ENCODE measurements at places on chromosomes 12 and 14. TPM values are rescaled to one million over a fixed set of nuclear protein-coding genes. Genes with fewer than 3 reads are reported as not detected.

DNA sequence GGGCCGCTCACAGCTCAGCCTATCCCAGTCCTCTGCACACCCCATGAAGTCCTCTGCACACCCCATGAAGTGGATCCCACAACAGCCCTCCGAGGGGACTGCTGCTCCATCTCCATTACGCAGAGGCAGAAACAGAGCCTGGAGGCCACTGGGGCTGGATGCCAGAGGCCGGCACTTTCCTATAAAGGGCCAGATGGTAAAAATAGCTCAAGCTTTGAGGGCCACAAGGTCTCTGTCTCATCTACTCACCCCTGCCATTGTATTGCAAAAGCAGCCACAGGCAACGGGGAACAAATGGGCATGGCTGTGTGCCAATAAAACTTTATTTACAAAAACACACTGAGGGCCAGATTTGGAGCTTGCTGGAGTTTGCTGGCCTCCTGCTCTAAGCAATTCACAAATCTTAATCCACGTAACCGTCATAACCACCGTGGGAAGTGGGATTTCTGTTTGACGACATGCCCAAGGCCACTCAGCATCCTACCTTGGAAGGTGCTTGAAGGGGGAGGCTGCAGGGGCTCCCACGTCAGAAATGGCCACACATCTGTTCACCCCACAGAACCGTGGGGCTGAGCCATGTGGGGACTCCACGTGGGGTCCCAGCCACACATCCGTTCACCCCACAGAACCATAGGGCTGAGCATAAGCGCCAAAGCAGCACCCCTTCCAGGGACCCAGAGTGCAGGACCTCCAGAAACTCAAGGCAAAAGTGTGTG, 92.0 kb downstream of the NCOR2 start:
- H3K27me3 ChIP-seq, result no peaks in the 10 kb centered on the region
- H3K4me1 ChIP-seq, result no peaks in the 10 kb centered on the region
- H3K4me3 ChIP-seq, result no peak overlapping the region
- no peak overlapping the region for H3K27ac ChIP-seq
- H3K36me3 ChIP-seq, result no peaks in the 10 kb centered on the region

TNS2 gene
- total RNA-seq, result 98.1 TPM

- H3K36me3 ChIP-seq, result no peaks in the 10 kb centered on the region
- no peaks in the 10 kb centered on the region for H3K4me1 ChIP-seq
- no peak overlapping the region for H3K27ac ChIP-seq
- H3K4me3 ChIP-seq, result no peak overlapping the region
Measured at GRCh38 chr14:100816286-100816949, 9.5 kb upstream of the MEG3 start.

MYO1H gene
- not detected for total RNA-seq

DNA sequence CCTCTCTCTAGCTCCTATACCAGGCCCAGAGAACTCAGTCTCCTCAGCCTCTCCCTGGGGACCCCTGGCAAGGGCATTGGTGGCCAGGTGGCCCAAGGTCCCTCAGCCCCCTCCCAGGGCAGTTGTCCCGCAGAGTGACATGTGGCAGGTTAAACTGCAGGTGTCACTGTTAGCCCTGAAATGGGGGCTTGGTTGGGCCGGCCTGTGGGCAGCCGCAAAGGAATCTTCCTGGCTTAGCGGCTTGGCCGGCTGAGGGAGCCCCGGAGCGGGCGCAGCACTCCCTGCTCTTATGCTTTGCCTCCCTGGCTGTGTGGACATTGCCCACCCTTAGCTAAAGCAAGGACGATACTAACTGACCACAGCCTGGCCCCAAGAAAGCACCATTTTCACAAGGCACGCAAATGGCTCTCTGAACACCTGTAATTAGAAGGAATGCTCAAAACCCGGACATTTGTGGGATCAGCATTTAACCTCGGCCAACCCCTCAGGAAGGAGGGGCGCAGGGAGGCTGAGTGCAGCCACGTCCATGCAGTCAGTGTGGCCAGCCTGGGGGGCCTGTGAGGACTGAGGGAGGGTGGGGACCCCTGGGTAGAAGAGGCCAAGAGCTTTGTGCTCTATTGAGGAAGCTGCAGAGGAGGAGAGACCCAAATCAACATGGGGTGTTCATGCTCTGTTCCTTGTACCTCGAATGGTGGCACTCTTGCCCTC, 82.2 kb downstream of the PAPOLA start:
- H3K27ac ChIP-seq, result no peak overlapping the region
- H3K4me3 ChIP-seq, result no peak overlapping the region
- H3K4me1 ChIP-seq, result no peaks in the 10 kb centered on the region
- no peaks in the 10 kb centered on the region for H3K36me3 ChIP-seq

RAN gene
- total RNA-seq, result 233 TPM

ADGRD1 gene
- total RNA-seq, result 13.5 TPM

DNA sequence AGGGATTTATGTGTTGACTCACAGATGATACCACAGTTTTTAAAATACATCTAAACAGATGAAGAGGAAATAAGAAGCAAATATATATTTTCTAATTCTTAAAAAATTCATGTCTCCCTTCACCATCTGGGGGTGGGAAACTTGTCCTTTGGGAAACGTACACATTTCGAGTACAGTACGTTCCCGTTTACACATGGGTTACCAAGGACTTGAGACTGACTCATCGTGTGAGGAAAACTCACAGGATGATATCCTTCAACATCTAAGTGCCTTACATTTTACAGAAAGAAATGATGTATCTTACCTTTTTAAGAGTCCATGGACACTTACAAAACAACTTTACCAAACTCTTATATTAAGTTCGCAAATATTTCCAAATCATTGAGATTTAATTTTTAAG, 16.0 kb upstream of the FBLN5 start:
- DNase-seq, result no peak
- H3K4me3 ChIP-seq, result no peak overlapping the region
- peak overlapping the region; percentile 35 for H3K27ac ChIP-seq
- H3K27me3 ChIP-seq, result no peaks in the 10 kb centered on the region
- H3K4me1 ChIP-seq, result peaks cover 9% of the 10 kb centered on the region
- no peaks in the 10 kb centered on the region for H3K36me3 ChIP-seq

PTPRR gene
- total RNA-seq, result 43.3 TPM

GRCh38 chr14:44945264-44945663, 16.5 kb downstream of the KLHL28 start:
- no peaks in the 10 kb centered on the region for H3K27me3 ChIP-seq
- no peaks in the 10 kb centered on the region for H3K4me1 ChIP-seq
- H3K4me3 ChIP-seq, result no peak overlapping the region
- DNase-seq, result no peak
- H3K36me3 ChIP-seq, result no peaks in the 10 kb centered on the region

- no peaks in the 10 kb centered on the region for H3K4me1 ChIP-seq
- H3K27ac ChIP-seq, result no peak overlapping the region
- H3K4me3 ChIP-seq, result no peak overlapping the region
- no peaks in the 10 kb centered on the region for H3K27me3 ChIP-seq
- no peaks in the 10 kb centered on the region for H3K36me3 ChIP-seq
- no peak for DNase-seq
Measured at GRCh38 chr12:11822081-11822834, 172.8 kb downstream of the ETV6 start.

TPPP2 gene
- 0.67 TPM for total RNA-seq

- peak; percentile 37 for DNase-seq
- no peak overlapping the region for H3K4me3 ChIP-seq
- no peaks in the 10 kb centered on the region for H3K36me3 ChIP-seq
- no peaks in the 10 kb centered on the region for H3K27me3 ChIP-seq
- no peak overlapping the region for H3K27ac ChIP-seq
- H3K4me1 ChIP-seq, result no peaks in the 10 kb centered on the region
Measured at GRCh38 chr12:16359512-16360491, 12.4 kb downstream of the MGST1 start.

DNA sequence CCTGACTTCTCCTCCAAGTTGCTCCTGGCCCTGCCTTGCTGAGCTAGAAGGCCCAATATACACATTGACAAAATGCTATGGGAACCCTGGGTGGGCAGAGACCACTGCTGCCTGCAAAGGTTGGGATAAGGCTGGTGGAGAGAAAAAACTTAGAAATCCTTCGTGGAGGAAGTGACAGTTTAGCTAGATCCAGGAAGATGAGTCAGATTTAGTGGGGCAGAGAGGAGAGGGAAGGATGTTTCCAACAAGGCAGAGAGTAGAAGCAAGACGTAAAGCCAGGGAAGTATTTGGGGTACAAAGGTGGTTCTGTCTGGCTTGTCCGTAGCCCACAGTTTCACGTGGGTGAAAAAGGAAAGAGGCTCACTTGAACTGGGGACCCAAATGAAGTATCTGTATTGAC, 69.0 kb upstream of the CLMN start:
- H3K4me1 ChIP-seq, result no peaks in the 10 kb centered on the region
- H3K27me3 ChIP-seq, result no peaks in the 10 kb centered on the region
- DNase-seq, result no peak
- no peak overlapping the region for H3K4me3 ChIP-seq
- H3K27ac ChIP-seq, result no peak overlapping the region
- H3K36me3 ChIP-seq, result no peaks in the 10 kb centered on the region

Measured in uterus (tissue), 4 donors.